ENCODE measurements at places on chromosomes 3 and 15. TPM values are rescaled to one million over a fixed set of nuclear protein-coding genes. Genes with fewer than 3 reads are reported as not detected.
A peak's percentile ranks its signal among the peaks of the same experiment; 100 is the strongest.

Gene AHSG
- total RNA-seq: 0.32 TPM

Gene C3orf33
- 3.8 TPM for total RNA-seq

Gene EOMES
- total RNA-seq: 0.30 TPM

Gene WNT7A
- 0.47 TPM for total RNA-seq

Gene MYL3
- total RNA-seq: not detected

Gene SMCO1
- 0.14 TPM for total RNA-seq

Gene HMCES
- total RNA-seq: 37.4 TPM

DNA sequence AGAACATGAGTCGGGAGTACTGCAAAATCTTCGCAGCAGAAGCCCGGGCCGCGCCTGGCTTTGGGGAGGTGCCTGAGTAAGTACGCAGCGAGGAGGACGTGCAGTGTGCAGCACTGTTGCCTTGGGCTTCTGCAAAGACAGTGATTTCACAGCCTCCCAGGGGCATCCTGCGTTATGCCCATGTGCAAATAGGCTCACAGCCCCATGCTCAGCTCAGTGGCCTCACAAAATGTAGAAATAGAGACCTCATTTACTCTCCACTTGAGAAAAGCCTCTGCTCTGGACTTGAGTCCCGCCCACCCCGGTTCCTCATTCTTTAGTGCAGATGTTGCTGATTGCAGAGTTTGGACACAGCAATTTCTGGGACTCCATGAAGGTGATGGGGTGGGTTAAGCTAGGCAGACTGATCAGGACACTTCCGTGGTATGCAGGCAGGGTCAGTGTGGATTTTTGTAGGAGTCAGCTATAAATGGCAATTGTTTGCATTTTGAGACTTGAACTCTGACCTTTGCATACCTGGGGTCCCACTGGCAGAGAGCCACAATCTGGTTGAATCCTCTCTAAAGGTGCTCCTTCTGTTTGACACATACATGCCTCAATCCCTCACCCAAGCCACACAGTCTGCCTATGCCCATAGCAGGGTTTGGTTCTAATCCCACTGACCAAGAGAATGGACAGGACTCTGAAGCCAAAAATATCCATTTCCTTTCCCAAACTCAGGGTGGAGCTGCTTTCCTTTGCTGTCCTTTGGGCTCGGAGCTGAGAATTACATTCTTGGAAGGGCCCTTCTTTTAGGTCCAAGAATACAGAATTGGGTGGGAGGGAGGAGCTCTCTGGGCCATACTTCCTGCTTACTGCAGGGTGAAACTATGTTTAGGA lies 20.7 kb upstream of the SLC28A1 start:
- no peak for DNase-seq

- DNase-seq: peak; percentile 28
Measured at GRCh38 chr15:77009646-77010311, 14.9 kb downstream of the PSTPIP1 start.

DNA sequence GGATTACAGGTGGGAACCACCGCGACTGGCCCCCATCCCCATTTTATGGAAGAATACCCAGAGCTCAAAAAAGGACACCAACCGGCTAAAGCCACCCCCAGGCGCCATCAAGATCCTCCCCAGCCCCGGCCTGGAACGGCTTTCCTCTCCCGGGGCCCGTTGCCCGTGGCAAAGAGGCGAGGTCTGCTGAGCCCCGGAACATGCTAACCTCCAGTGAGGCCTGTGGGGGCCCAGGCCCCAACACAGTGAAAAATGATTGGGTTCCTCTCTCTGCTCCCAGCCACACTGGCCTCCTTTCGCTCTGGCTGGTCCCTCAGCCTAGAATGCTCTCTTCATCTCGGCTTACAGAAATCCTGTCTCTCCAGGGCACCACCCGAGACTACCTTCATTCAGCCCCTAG lies 46.5 kb upstream of the SMAD6 start:
- DNase-seq: no peak

DNA sequence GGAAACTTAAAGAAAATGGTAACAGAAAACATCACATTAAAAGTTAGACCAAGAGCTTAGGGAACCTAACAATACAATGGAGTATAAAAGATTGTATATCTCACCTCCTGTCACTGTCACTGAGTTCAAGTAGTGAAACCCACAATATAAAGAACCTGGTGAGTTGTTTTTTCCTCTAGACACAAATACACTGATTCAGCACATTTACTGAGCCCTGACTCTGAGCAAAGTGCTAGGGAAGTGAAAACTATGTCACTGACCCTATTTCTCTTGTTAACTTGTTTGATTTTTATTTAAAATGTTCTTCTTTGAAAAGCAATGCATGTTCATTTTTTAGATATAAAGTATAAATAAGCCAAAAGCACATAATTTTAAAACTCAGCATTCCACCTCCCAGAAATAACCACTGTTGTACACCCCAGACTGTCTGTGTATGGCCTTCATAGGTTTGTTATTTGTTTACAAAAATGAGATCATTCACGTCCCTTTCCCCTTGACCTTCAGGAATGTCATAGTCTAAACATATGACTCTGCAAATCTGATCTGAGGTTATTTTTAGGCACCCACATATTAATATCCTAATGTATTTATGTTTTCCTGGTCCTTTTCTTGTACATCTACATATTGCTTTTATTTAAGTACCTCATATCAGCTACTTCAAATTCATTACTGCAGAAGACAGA lies 69.2 kb upstream of the CSTA start:
- no peak for DNase-seq

DNA sequence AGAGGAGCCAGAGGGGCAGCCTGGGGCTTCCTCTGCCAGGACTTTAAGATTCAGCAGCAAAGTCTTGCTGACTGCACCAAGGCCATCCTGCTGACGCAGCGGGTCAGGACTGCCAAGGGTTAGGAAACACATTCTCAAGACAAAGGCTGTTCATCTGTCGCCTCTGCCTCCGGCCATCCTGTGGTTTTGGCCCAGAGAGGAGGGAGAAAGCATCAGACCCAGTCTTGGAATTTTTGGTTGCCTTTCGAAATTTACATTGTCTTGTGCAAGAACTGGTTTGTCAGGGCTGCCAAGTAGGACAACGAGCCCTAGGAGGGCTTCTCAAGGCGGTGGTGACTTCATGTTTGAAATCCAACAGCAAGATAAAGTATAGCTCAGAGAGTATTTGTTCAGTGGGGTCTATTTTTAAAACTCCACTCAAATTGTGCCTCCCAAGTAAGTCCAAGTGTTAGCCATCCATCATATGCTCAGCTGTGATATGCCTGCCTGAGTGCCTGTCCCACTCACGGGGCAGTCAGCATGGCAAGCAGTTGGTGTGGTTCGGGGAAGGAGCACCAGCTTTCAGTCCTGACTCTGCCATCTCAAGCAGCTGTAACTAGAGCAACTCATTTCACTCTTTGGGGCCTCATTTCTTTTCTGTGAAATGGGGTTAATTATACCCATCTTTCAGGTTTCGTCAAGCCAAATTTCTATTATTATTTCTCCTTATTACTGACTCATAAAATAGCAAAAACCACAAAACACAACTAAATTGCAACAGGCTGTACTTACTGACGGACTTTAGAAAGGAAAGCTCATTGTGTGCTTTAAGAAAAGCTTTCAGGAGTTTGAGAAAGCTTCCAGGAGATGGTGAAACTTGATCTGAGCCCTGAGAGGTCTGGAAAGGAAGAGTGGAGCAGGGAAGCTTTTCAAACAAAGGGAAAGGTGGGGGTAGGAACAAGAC lies 42.4 kb upstream of the RHO start:
- DNase-seq: peak; percentile 75

- DNase-seq: no peak
Measured at GRCh38 chr15:93168910-93169309, 79.9 kb upstream of the RGMA start.

DNA sequence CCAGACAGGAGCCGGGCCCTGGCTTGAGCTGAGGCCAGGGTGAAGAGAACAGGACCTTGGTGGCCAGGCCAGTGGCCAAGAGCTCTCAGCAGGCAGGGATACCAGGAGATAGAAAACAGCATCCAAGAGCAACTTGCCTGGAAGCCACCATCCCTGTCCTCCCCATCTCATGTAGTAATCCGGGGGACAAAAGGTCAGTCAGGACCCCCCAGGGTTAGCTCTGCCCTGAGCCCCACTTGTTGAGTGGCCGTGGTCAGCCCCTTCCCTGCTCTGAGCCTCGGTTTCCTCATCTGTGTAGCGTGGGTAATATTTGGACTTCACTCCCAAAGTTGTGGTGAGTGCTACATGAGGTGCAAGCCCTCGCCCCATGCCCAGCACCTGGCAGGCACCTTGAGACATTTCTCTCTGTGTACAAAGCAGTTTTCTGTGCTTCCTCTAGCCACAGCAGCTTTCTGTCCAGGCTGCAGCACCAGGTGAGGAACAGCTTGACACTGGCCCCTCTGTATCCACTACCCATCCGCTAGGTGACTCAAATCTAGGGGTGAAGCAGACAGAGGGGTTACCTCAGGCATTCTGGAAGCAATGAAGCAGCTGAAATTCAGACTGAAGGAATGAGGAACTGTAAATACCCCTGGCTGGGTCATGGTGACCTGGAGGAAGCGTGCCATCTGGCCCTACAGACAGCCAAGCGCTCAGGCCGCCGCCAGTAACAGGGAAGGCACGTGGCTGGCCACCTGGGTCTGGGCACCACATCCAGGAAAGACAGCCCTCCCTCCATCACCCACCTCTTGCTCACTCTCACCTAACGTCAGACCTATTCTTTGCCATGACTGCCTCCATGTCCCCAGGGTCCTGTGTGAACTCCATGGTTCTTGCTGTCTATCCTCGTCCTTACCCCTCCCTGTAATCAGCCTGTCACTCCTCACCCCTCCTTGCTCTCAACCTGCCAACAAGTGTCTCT lies 6.7 kb downstream of the CISH start:
- DNase-seq: no peak

- no peak for DNase-seq
Measured at GRCh38 chr3:128009952-128010846, 42.0 kb upstream of the SEC61A1 start.

DNA sequence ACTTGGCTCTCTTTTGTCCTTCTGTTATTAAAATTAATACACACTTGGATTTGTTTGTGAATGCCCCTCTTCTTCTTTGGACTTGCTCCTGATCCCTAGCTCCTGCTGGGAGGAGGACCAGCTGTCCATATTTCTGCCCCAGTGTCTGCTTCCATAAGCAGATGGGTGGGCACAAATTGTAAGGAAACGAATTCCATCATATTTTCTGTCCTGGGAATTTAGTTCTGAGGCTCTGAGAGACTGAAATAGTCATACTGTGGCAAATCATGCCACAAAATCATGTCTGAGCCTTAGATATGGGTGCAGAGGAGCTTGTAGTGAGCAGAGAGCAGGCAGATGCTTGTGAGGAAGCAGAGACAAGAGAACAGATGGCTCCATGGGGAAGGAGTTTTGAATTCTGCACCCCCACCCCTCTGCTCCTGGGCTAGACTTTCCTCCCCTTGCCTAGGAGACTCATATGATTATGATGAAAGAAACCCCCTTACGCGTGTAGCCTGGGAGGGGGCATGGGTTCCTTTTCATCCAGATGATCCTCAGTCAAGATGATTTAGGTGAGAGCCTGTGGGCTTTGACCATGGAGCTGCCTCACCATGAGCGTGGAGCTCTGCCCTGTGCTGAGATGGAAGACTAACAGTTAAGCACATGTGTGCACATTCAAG lies 50.6 kb downstream of the SV2B start:
- DNase-seq: no peak

DNA sequence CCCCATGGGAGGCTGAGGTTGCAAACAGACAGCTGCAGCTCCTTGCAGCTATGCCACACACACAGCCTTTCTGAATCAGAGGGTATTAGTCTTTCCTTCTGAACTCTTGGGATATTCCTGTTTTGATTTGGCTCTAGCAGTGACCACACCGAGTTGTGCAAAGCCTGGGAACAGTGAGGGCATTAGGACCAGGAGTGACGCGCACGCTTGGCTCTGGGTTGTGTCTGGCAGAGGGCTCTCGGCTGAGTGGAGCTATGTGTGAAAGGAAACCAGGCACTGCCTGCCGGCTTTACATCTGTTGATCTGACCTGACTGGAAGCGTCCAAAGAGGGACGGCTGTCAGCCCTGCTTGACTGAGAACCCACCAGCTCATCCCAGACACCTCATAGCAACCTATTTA lies at the start of gene GALNT15:
Gene GALNT15 (plus strand): TSS at position 292 of the 400 bp plus-strand sequence. CDS start 472 bp downstream, outside the sequence.
- peak; percentile 75 for DNase-seq

DNA sequence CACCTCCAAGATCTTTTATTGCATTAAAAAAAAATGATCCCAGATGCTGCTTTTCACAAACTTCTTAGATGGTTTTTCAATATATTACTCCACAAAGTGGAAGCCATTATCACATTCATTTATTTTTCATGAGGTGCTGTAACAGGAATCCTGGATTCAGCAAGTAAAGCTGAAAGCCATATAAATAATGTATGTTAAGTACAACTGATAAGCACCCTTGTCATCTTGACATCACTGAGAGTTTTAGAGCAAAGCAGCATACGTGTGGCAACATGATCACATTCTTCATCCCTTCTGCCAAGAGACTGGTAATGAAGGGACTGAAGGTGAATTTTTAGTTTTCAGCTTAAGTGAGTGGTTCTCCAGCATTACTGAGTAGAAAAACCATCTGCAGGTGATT lies 44.9 kb upstream of the LRRFIP2 start:
- no peak for DNase-seq

DNA sequence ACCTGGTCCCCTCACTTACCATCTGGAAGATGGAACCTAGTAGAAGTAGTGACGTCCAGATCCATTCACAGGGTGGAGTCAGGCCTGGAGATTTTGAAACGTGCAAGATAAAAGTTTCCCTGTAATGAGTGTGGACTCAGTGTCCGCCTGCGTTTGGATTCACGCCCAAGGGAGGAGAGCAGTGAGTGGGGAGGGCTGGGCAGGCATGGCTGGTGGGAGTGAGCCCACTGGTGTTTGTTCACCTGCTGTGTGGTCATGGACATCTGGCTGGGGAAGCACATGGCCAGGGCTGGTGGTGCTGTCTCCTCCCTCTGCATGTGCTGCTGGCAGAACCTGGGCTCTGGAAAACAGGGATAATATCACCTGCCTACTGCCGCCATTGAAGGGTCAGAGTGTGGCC lies 37.0 kb downstream of the RLBP1 start:
- DNase-seq: no peak

DNA sequence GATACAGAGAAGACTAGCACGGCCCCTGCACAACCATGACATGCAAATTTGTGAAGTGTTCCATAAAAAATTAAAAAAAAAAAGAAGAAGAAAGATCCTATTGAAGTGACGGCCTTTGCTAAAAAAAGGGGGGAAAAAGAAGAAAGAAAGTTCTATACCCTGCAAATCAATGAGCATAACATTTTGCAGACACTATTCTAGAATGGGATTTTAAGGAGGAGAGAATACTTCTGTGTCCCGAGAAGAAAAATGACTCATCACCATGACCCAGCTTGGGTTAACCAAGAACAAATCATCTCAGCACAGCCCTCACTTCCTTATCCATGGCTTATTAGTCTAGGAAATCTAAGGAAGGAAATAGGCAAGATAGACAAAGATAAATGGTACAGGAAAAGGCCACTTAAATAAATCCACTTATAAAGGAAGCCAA lies 7.4 kb upstream of the SH3BP5 start:
- DNase-seq: peak; percentile 80

- no peak for DNase-seq
Measured at GRCh38 chr3:123713211-123713610, 128.4 kb upstream of the HACD2 start.

All from HT1080 (cell line).